ENCODE measurements at places on chromosomes 7 and 10.
A peak's percentile ranks its signal among the peaks of the same experiment; 100 is the strongest.

GRCh38 chr10:86310291-86310690 lies 56.3 kb downstream of the GRID1 start:
- no peak for DNase-seq

DNA sequence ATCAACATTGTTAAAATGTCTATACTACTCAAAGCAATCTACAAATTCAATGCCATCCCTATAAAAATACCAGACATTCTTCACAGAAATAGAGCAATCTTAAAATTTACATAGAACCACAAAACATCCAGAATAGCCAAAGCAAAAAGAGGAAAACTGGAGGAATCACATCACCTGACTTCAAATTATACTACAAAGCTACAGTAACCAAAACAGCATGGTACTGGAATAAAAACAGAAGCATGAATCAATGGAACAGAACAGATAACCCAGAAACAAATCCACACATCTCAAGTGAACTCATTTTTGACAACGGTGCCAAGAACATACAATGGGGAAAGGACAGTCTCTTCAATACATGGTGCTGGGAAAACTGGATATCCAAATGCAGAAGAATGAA lies 87.3 kb upstream of the EGFR start:
- no peak for DNase-seq

DNA sequence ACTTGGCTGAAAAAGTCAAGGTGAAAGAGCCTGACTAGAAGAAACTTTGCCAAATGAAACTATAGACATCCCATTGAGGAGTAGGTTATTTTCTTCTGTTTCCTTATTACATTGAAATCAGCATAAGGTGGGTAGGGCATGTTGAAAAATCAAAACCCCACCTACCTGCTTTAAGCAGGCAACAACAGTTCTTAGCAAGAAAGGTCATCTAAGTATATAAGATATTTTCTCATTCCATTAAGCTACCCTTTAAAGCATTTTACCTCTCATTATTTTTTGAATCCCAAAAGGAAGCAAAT lies 30.8 kb downstream of the ACADSB start:
- DNase-seq, result no peak

DNA sequence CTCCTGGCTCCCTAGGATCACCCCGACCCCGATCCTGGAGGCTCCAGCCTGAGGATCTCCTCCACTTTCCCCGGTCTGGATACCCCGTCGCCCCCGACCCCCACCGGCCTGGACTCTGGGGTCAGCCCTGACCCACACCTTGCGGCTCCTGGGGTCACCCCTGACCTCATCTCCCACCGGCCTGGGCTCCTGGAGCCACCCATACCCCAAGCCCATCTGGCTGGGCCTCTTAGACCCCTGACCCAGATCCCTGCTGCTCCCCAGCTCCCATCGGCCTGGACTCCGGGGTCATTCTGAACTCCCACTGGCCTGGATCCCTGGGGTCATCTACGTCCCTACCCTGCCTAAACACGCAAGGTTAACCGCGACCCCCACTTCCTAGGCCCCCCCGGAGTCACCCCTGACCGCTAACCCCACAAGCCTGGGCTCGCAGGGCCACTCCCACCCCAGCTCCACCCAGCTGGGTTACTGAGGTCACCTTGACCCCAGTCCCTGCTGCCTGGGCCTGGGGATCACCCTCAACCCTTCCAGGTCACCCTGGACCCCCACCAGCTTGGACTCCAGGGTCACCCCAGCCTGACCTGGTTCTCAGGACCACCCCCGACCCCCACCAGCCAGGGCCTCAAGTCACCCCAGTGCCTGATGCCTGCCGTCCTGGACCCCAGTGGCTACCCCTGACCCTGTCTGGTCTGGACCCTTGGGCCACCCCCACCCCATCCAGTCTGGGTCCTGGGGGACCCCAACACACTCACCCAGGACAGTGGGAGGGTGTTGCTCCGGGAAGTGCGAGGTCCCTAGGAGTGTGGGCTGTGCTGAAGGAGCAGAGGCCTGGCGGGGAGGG lies 1.2 kb downstream of the FOXK1 start:
- DNase-seq, result no peak

- no peak for DNase-seq
Observed at GRCh38 chr7:48295296-48295971, 124.2 kb downstream of the ABCA13 start.

DNA sequence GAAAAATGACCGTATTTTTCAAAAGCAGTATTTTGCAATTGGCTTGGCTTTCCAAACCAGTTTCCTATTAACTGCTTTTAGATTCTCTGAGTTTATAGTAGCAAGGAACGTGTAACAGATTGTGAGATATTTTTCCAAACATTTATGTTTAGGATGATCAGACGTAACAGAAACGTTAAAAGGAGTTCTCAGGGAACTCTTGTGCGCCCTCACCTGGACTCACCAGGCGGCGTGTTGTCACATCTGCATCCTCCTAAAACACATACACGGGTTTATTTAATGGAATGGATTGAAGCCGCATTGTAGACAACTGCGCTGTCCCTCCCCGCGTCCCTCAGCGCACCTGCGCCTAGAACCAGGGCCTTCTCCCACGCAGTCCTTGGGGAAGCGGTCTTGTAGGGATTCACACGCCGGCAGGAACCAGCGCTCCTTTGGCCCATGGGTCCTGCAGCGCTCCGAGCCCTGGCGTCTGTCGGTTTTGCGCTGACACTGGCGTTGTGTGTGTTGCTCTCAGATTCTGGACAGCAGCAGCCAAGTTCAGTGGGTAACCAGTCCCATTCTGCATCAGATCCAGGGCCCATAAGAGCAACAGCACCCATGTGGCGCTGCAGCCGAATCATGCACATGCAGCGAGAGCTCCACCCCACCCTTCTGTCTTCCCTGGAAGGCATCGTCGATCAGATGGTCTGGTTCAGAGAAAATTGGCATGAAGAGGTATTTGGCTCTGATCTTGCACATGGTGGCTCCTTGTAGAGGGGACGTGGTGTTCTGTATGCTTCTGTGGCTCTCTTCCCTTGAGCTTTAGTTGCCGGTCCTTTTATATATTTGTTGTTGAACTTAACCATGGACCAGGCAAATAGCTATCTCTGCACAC lies 114.9 kb downstream of the TRRAP start:
- no peak for DNase-seq

GRCh38 chr10:129754211-129755050 lies 209.6 kb downstream of the EBF3 start:
- no peak for DNase-seq

GRCh38 chr7:143735962-143736361 lies 21.5 kb downstream of the CTAGE6 start:
- no peak for DNase-seq

GRCh38 chr7:1085266-1085665 lies 2.6 kb upstream of the GPER1 start:
- no peak for DNase-seq

GRCh38 chr10:116849248-116850057 lies at the start of gene ENO4:
TSS of gene ENO4 (plus strand) at chr10:116849499. CDS start at chr10:116849567, 68 bp downstream.
- DNase-seq, result peak; percentile 8

GRCh38 chr10:58854811-58855210 lies 321.6 kb upstream of the PHYHIPL start:
- DNase-seq, result no peak

DNA sequence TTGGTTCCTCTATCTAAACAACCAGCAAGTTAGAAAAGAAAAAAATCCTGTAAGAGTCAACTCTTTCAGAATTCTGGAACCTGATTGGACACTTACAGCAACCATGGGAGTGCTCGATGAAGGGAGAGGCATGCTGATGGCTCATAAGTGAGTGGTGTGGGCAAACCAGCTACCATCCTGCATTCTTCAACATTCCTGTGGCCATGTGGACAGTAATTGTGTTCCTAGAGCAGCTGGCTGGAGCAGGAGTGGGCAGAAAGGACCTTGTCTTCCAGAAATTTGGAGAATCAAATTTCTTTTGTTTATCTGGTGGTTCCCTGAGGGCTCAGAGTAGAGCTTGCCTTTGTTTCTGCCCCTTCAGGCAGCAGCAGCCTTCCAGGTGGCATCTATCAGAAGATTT lies 22.5 kb upstream of the MYL7 start:
- DNase-seq, result no peak

- no peak for DNase-seq
Observed at GRCh38 chr7:28986765-28987110, 28.6 kb upstream of the TRIL start.

GRCh38 chr7:130595986-130596385 lies 72.6 kb downstream of the COPG2 start:
- DNase-seq, result no peak

DNA sequence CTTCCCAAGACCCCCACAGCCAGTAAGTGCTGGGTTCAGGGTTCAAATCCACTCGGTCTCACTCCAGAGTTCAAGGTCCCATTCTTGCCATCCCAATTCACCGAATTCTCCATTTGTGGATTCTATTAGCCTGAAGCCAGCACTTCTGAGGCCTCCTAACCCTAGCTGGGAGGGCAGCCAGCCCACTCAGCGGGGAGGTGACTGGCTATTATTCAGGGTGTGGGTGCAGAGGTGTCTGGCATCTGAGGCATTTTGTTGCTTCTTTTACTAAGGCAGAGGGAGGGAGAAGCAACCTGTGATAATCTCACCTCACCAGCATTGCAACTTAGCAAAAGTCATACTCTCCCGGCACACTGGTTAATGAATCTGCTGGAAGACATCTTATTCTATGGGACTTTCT lies 8.7 kb upstream of the PTPRN2 start:
- DNase-seq, result no peak

DNA sequence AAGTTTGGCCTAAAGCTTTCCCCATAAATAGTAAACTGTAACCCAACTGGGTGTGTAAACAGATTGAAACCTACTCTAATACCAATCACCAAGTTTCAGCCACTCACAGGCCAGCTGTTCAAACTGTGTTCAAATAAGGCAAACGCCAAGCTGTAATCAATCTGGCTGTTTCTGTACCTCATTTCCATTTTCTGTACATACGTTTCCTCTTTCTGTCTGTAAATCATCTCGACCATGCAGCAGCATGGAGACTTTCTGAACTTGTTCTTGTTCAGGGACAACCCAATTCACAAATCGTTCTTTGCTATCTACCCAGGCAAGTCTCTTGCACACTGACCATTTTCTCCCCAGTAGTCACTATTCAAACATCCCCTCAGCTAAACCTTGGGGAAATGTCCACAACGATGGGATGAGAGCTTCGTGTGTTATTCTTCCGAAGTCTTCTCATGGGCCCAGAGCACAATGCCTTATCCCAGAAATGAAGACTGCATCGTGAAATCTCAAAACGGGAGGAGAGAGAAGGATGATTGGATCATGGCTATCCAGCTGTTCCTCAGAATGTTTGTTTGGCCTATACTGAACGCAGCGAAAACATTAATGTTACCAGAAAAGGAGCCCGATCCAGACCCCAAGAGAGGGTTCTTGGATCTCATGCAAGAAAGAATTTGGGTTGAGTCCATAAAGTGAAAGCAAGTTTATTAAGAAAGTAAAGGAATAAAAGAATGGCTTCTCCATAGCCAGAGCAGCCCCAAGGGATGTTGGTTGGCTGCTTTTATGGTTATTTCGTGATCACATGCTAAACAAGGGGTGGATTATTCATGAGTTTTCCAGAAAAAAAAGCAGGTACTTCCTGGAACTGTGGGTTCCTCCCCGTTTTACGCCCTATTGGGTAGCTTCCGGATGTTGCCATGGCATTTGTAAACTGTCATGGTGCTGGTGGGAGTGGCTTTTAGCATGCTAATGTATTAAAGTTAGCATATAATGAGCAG lies 86.2 kb downstream of the SLC16A9 start:
- no peak for DNase-seq

GRCh38 chr7:153640586-153640985 lies 411.6 kb upstream of the DPP6 start:
- no peak for DNase-seq

GRCh38 chr7:100679927-100680575 lies 6.5 kb downstream of the GNB2 start:
- no peak for DNase-seq

DNA sequence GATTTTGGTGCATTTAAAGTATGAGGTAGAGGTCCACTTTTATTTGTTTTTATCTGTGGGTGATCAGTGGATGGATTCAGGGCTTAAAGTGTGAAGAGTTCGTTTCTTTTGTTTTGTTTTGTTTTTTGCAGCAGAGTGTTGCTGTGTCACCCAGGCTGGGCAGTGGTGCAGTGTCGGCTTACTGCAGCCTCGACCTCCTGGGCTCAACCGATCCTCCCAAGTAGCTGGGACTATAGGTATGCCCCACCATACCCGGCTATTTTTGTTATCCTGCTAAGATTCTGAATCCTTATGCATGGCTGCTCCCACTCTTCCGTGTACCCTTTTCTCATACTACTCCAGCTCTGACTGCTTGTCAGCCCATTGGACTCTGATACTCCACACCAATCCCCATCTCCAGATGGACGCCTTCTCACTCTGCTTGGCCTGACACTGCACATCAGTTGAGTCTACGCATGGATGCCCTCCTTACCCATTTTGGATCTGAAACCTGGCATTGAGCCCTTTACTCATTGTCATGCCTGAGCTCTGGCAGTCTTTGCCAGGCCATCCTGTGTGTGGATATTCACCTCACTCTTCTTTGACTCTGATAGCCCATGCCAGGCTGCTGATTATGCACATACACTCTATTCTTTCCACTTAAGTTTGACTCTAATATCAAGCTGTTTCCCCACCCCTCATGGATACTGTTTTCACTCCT lies 119.5 kb downstream of the CCSER2 start:
- no peak for DNase-seq

DNA sequence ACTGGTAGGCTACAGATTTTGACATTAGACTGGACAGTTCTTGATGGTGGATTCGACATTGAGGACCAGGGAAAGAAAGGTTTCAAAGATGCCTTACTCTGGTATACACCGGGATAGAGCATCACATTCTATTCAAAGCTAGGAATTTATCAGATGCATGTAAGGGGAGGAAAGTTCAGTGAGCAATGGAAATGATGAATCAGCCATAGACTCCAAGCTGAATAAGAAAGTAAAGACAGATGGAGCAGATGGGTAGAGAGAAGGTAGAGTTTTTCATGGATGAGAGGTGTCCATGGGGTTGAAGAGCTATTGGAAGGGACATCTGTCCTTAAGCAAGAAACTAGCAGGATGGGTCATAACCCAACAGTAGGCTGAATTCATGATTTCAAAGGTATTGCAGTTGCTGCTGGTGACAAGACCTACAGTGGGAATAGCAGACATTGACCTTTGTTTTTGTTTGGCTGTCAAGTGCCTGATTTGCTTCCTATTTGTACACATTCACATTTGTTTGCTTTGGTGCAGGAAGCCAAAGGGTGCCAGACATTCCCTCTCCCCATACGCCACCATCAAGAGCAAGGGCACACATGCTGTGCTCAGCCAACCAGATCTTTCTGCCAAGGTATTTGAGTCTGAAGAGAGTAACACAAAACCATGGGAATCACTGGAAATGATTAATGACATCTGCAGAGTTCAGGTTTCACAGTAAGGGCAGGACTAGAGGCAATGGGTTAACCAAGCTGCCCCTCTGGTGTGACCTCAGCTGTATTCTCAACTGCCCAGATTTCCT lies 8.6 kb upstream of the CACUL1 start:
- DNase-seq, result no peak

GRCh38 chr10:1289591-1289990 lies 233.4 kb downstream of the WDR37 start:
- DNase-seq, result no peak

DNA sequence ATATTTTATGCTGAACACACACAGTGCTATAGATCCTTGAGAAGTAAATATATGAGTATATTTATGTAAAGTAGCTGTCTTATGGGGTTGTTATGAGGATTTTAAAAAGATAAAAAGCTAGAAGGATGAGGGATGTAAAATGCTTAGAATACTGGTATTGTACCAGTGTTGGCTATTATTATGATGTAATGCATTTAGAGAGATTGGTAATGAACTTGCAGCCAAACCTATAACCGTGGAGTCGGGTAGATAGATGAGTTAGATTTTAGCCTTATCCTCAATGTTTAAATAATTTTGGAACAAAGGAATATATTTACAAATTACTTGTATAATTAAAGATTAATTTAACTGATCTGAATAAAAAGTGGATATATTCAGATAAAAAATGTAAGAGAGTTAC lies 99.3 kb downstream of the SEC23IP start:
- DNase-seq, result no peak

GRCh38 chr10:15053061-15053460 lies 9.3 kb downstream of the OLAH start:
- DNase-seq, result no peak
